Head of caudate nucleus (tissue), 42 donors: ENCODE measurements at places on chromosomes 1 and 21.
A peak's percentile ranks its signal among the peaks of the same experiment; 100 is the strongest.

- DNase-seq = no peak
These were observed 621.0 kb upstream of the CXADR start for GRCh38 chr21:16891821-16892220.

DNA sequence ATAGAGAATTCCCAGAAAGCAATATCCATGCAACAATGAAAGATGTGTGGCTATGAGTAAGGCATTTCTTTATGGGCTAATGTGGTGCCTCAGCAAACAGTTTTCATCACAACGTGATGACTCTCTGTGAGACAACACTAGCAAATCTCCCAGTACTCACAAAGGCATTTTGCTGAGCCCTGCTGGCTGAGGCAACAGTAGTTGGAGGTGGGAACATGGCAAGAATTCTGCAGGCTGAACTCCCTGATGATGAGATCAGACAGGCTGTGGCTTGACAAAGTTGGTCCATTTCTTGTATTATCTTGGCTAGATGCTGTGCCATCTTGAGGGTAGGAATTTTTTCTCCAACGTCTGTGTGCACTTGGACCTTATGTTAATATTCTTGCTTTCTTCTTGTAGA is 24.6 kb downstream of the PROX1 start:
- DNase-seq = no peak

GRCh38 chr1:40649592-40649930 is 15.9 kb downstream of the RIMS3 start:
- DNase-seq = no peak

- DNase-seq = no peak
These were observed 245.4 kb downstream of the SMYD3 start for GRCh38 chr1:246261639-246262038.

DNA sequence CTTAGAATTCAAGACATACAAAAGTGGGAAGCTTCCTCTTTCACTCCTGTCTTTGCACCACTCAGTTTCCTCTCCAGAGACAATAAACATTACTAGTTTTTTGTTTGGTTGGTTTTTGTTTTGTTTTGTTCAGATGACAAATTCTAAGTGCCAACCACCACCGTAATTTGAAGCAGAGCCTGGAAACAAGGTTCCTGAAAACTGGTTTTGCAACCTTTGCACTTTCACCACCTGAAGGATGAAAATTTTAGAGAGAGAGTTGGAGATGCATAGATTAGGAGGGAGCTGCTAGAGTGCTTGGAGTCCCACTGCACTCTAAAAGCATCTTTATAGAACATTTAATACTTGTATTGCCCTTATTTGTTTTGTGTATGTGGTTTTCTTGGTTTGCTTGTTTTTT is 20.2 kb upstream of the MGST3 start:
- DNase-seq = no peak

GRCh38 chr1:194830387-194830786 is 1644.0 kb upstream of the B3GALT2 start:
- no peak for DNase-seq

DNA sequence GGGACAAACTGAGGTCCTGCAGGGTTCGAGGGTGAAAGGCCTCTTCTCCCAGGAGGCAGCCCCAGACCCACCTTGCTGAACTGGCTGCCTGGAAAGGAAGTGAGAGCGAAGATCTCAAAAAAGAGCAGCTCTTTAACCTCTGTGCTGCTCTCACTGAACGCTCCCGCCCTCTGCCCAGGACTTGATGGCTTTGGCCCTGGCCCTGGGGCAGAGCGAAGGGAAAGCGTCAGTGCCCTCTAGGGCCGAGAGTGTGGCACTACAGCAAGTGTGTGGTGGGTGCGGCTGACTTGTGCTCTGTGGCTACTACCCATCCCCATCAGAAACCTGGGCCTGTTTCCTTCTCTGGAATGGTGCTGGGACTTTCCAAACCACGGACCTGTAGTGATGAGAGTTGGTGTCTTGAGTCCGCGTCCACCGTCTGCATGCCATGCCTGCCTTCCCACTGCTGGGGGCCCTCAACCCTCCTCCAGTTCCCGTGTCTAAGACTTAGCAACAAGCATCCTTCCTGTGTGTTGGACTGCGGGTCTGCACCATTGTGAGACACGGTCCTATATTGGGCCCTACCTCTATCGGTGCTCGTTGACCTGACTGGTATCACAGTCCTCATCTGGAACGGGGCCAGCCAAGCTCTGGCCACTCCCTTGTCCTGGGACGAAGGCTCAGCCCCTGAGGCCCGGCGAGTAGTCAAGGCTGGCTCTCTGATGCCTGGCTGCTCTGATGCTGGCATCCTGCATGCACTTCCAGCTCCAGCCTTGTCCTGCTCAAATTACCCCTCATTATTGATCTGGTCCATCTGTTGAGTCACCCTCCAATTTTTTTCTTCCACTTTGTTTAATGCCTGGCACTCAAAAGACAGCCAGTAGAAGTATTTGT is 180.3 kb downstream of the DISC1 start:
- DNase-seq = peak; percentile 62

DNA sequence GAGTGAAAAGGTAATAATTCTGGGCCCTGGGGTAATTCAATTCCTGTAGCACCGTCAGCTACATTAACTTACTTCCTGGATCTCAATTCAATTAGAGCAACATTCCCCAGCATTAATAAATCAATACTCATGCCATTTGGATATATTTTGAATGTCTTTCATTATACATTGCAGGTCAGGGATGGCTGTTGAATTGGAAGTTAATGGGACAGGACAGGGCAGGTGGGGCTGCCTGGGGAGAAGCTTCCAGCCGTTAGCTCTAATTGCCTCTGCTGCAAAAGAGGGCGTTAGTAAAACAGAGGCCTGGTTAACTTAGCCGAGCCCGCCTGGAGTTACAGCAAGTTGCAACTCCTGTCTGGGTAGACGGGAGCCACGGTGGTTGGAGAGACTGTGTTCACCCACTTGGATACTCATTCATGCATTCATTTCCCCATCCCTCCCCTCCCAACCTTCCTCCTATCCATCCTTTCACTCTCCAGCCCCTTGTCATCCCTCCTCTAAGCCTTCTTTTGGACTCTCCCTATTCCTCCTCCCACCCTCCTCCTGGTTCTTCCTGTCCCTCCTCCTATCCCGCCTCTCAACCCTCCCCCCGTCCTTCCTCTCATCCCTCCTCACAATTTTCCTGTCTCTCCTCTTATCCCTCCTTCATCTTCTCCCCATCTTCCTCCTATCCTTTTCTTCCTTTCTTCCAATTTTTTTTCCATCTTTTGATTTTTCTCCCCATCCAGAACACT is 137.6 kb upstream of the RUNX3 start:
- no peak for DNase-seq

GRCh38 chr1:110433803-110434202 is 17.1 kb upstream of the PROK1 start:
- DNase-seq = peak; percentile 29
